ENCODE measurements at places on chromosomes 16 and 17.

- DNase-seq: no peak
Measured at GRCh38 chr17:57355090-57355859, 99.0 kb downstream of the MSI2 start.

GRCh38 chr16:58417600-58417999 is 25.3 kb downstream of the GINS3 start:
- DNase-seq: no peak

GRCh38 chr17:27892866-27893769 is at the start of gene LYRM9:
LYRM9 (minus strand) TSS chr17:27893365; CDS start chr17:27882694, 10,671 bp downstream.
- peak; percentile 83 for DNase-seq

- DNase-seq: no peak
Measured at GRCh38 chr17:39809221-39809620, 54.9 kb downstream of the IKZF3 start.

Measured in AG10803 (cell line).